HCT116 (cell line): ENCODE measurements at places on chromosomes 3 and 15. TPM values are rescaled to one million over a fixed set of nuclear protein-coding genes. Genes with fewer than 3 reads are reported as not detected.

GRCh38 chr3:76245622-76246021 is 460.3 kb upstream of the ZNF717 start:
- no peak for DNase-seq

GRCh38 chr3:15896500-15896899 is 98.7 kb upstream of the ANKRD28 start:
- no peak for DNase-seq

Gene MYZAP
- total RNA-seq, result 5.8 TPM

- no peak for DNase-seq
Measured at GRCh38 chr3:115280506-115280905, 133.4 kb upstream of the ZBTB20 start.

- DNase-seq, result no peak
Measured at GRCh38 chr3:143483214-143483613, 363.6 kb downstream of the CHST2 start.

DNA sequence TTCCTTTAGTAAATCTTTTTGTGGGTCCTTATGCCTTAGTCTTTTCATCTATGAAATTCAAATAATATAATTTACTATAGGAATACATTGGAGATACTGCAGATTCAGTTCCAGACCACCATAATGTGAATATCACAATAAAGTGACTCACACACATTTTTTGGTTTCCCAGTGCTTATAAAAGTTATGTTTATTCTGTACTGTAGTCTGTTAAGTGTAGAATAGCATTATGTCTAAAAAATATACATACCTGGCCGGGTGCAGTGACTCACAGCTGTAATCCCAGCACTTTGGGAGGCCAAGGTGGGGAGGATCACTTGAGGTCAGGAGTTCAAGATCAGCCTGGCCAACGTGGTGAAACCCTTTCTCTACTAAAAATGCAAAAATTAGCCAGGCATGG is 53.9 kb upstream of the PAQR5 start:
- DNase-seq, result no peak

- no peak for DNase-seq
Measured at GRCh38 chr3:125203731-125204130, 8.8 kb downstream of the SLC12A8 start.

- no peak for DNase-seq
Measured at GRCh38 chr3:174891524-174892203, 32.5 kb downstream of the NAALADL2 start.

DNA sequence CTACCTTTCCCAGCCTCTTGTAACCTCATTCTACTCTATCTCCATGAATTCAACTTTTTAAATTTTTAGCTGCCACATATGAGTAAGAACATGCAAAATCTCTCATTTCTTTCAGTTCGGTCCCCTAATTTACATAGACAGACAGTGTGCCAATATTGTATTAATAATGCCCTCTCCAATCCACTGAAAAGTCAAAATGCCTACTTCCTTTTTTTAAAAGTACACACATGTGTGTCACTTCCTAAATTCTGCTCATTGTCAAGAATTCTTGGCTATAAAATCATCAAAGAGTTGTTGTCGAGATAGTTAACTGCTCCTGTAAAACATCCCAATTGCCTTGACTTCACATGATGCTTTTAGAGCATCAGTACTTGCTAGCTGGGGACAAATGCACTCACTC is 84.2 kb upstream of the IL12A start:
- DNase-seq, result no peak

Gene TRPM1
- not detected for total RNA-seq

GRCh38 chr3:197736010-197736490 is 654 bp downstream of the RUBCN start:
- no peak for DNase-seq

DNA sequence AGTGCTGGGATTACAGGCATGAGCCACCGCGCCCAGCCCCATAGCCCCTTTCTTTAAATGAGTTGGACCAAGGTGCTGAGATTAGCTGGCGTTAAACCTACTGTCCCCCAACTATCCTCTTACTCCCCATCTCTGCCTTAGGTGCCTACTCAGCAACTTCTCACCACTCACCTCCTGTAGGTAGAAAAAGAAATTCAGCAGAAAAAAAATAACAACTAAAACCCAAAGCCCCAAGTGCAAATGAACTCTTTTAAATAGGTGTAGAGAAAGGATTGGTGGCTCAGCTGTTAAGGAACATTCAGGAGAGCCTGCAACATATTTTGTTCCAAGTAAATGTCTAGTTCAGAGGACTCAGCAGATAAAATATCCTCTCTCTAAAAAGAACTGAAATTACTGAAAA is 19.5 kb downstream of the SAMD7 start:
- DNase-seq, result no peak

Gene SH2D7
- total RNA-seq, result not detected

GRCh38 chr3:124275412-124275811 is 283.5 kb upstream of the ROPN1 start:
- DNase-seq, result no peak

DNA sequence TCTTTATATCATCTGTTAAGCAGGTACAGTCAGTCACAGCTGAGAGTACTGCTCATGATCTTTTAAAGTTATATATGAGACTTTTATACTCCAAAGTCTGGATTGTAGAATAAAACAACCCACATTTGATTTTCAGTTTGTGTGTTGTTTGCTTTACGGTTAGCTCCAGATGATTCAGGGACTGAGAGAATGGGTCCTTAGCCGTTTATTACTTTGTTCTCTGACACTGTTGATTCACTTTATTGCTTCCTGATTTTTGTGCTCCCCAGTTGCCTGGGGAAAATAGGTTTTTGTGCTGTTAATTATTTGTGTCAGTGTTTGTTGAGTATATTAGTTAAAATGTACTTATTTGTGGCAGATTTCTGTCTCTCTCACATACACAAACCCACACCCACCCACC is 8.6 kb upstream of the EBLN2 start:
- no peak for DNase-seq

DNA sequence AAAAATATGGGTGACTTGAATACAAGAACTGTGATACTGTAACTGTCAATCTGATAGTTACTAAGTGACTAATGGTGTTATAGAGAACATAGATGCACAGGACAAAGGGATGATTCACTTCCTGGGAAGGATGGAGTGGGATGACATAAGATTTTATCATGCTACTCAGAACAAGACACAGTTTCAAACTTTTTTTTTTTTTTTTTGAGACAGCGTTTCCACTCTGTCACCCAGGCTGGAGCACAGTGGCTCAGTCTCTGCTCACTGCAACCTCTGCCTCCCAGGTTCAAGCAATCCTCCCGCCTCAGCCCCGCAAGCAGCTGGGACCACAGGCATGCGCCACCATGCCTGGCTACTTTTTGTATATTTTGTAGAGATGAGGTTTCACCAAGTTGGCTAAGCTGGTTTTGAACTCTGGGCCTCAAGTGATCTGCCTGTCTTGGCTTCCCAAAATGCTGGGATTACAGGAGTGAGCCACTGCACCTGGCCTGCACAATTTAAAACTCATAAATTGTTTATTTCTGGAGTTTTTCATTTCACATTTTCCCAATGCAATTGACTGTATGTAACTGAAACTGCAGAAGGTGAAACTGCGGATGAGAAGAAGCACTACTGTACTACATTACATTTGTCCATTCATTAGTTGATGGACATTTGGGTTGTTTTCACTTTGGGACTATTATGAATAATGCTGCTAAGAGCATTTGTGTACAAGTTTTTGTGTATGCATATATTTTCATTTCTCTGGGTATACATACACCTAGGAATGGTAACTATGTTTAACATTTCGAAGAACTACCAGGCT is 40.6 kb downstream of the ADIPOQ start:
- peak; percentile 48 for DNase-seq

DNA sequence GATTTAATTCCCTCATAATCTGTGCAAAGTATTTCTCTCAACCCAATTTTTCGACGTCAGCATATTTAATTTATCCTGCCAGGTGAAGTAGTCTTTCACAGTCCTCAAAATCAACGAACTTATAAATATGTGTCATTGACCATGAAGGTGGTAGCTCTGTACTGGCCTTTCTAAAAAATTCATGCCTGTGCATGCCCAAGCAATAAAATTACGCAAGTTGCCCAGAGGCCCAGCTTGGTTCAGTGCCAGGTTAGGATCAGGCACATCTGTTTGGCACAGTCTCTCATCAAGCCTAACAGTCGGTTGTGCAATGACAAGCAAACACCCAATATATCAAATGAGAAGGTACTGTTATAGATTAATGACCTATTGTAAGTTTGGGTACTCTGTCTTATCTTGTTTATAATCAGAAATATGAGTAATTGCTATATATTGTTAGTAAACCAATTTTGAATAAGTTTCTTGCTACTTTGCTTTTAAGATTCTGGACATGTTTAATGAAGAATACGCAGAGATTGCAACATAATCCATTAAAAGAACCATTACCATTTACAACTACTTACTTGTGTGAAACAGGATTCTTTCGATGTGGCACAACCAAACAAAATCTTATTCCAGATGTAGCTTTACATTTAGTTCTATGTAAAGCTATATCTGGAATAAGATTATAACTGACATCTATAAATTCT is 159.0 kb upstream of the IL12A start:
- peak; percentile 65 for DNase-seq

DNA sequence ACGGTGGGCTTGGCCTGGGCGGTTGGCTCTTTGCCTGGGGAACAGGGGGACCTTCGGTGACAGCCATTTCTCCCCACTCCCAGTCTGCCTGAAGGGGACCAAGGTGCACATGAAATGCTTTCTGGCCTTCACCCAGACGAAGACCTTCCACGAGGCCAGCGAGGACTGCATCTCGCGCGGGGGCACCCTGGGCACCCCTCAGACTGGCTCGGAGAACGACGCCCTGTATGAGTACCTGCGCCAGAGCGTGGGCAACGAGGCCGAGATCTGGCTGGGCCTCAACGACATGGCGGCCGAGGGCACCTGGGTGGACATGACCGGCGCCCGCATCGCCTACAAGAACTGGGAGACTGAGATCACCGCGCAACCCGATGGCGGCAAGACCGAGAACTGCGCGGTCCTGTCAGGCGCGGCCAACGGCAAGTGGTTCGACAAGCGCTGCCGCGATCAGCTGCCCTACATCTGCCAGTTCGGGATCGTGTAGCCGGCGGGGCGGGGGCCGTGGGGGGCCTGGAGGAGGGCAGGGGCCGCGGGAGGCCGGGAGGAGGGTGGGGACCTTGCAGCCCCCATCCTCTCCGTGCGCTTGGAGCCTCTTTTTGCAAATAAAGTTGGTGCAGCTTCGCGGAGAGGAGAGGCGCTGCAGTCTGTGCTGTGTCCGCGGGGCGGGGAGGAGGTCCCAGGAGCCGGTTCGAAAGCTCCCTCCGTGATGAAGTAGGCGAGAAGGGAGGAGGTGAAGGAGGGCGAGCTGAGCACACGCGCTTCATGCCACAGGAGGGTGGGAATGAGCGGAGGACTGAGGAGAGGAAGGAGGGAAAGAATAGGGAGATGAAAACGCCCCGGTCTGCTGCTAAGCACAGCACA is 9.6 kb downstream of the CLEC3B start:
- DNase-seq, result no peak

Gene MYRIP
- total RNA-seq, result 0.44 TPM

DNA sequence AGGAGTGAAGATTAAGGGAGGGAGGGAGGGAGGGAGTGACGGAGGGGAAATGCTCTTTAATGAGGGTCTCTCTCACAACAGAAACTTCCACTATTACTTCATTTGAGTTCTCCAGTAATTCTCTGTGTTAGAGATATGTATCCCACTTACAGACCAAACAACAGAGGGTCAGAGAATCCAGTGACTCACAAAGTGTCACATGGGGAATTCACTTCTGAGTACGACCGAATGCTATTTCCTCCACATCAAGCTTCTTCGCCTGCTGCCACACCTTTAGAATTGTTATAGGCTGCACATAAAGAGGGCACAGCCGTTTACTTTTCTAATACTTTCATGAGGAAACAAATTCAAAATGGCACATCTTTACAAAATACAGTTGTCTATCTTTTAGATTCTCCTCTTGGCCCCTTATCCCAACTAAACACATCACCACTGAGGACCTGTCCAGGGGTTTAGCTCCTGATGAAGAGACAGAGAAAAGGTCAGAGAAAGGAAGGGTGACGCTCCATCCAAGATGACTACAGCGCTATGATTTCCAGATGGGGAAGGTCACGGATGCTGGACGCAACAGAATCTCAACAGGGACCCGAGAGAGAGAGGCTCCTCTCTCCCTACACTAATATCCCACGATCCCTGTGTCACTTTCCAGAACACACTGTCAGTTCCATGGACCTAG is 119.0 kb downstream of the XXYLT1 start:
- DNase-seq, result peak; percentile 7

GRCh38 chr3:184765730-184766074 is 46.3 kb upstream of the VPS8 start:
- DNase-seq, result no peak

- DNase-seq, result no peak
Measured at GRCh38 chr3:4493941-4494894, 1.1 kb downstream of the ITPR1 start.

GRCh38 chr15:55230051-55230670 is 33.4 kb upstream of the RSL24D1 start:
- no peak for DNase-seq

DNA sequence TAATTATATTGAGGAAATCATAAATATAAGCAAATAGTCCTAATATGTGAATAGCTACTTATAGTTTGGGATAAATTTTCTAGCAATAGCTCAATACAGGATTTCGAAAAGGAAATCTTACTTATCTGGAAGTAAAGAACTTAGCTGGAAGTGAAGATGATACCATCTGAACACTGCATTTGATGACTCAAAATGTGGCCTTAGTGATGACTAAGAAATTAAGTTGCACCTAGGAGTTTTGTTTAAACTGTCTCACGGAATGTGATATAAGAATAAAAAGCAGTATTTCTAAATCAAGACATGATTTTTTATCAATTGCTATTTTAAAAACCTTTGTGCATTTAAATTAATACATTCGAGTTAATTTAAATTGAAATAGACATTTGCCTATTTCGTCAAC is 91.2 kb downstream of the EOMES start:
- DNase-seq, result no peak

GRCh38 chr15:33852094-33852493 is 116.2 kb upstream of the CHRM5 start:
- no peak for DNase-seq

- no peak for DNase-seq
Measured at GRCh38 chr15:65373163-65373651, 4.6 kb downstream of the IGDCC3 start.

- no peak for DNase-seq
Measured at GRCh38 chr3:39419742-39420315, 13.3 kb downstream of the RPSA start.

- DNase-seq, result no peak
Measured at GRCh38 chr15:91927585-91927984, 74.1 kb downstream of the SLCO3A1 start.

- DNase-seq, result no peak
Measured at GRCh38 chr15:72994534-72995177, 57.6 kb upstream of the NEO1 start.

GRCh38 chr15:23370578-23370977 is 16.0 kb downstream of the GOLGA8S start:
- no peak for DNase-seq
